Glutamatergic neuron (in vitro differentiated cells): ENCODE measurements at places on chromosomes 16 and 17.

DNA sequence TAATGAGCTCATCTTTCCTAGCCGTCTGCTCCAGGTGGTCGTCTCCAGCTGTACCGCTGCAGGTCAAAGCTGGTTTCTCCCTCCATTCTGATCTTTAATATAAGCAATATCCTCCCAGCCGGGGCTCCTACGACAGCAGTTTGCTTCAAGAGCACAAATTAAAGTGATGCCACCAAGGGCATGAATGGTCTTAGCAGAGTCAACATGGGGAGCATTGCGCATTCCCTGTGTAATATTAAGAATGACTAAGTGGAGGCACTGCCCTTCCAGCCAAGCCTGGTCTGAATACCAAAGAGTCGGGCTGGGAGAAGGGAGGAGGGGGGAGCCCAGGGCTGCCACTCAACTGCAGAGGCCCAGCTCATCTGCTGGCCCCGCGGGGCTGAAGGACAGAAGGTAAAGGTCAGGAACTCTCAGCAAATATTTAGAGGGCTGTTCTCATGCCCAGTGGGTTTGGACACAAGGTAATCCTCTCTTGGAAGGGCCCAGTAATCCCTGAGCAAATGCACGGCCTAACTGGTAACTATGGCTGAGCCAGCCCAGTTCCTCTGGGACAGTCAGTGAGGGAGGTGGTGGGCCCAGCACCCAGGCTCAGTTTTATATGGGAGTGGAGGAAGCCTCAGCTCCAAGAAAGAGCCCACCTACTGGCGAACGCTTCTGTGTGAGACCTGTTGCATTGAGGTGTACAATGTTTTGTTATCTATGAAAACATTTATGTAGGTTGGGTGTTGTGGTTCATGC, 121.2 kb downstream of the IRX3 start:
- H3K4me3 ChIP-seq: no peak overlapping the region
- peaks cover 1% of the 10 kb centered on the region for H3K27me3 ChIP-seq
- peak overlapping the region; percentile 4 for H3K27ac ChIP-seq
- DNase-seq: peak; percentile 37
- H3K4me1 ChIP-seq: peaks cover 5% of the 10 kb centered on the region

GRCh38 chr17:43694081-43694870, 32.6 kb upstream of the MEOX1 start:
- no peak overlapping the region for H3K4me3 ChIP-seq
- H3K27me3 ChIP-seq: peaks cover 8% of the 10 kb centered on the region
- no peaks in the 10 kb centered on the region for H3K36me3 ChIP-seq
- no peaks in the 10 kb centered on the region for H3K4me1 ChIP-seq
- peak; percentile 81 for DNase-seq

- no peaks in the 10 kb centered on the region for H3K36me3 ChIP-seq
- no peak overlapping the region for H3K27ac ChIP-seq
- no peak for DNase-seq
- H3K4me3 ChIP-seq: no peak overlapping the region
- H3K4me1 ChIP-seq: no peaks in the 10 kb centered on the region
These were observed 13.5 kb upstream of the ZNF689 start for GRCh38 chr16:30623536-30624283.

DNA sequence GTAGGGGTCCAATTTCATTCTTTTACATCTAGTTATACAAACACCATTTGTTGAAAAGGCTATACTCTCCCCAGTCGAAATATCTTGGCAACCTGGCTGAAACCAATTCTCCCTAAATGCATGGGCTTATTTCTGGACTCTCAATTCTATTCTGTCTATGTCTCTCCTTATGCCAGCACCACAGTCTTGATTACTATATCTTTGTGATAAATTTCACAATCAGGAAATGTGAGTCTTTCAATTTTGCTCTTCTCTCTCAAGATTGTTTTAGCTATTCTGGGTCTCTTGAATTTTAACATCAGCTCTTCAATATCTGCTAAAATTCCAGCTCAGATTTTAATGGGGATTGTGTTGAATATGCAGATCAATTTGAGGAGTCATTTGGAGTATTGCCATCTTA, 5.9 kb upstream of the TRIM25 start:
- peaks cover 1% of the 10 kb centered on the region for H3K4me1 ChIP-seq
- peaks cover 5% of the 10 kb centered on the region for H3K27me3 ChIP-seq
- H3K36me3 ChIP-seq: no peaks in the 10 kb centered on the region
- DNase-seq: no peak

- no peak for DNase-seq
- H3K4me3 ChIP-seq: no peak overlapping the region
- H3K27ac ChIP-seq: no peak overlapping the region
- H3K27me3 ChIP-seq: peaks cover 2% of the 10 kb centered on the region
- H3K4me1 ChIP-seq: peaks cover 23% of the 10 kb centered on the region
These were observed 6.6 kb upstream of the ARMC5 start for GRCh38 chr16:31452631-31453106.

GRCh38 chr17:46794318-46794717, 24.2 kb downstream of the WNT3 start:
- H3K36me3 ChIP-seq: peaks cover 4% of the 10 kb centered on the region
- peaks cover 7% of the 10 kb centered on the region for H3K27me3 ChIP-seq
- no peak overlapping the region for H3K27ac ChIP-seq
- no peak overlapping the region for H3K4me3 ChIP-seq
- no peak for DNase-seq
- no peaks in the 10 kb centered on the region for H3K4me1 ChIP-seq

DNA sequence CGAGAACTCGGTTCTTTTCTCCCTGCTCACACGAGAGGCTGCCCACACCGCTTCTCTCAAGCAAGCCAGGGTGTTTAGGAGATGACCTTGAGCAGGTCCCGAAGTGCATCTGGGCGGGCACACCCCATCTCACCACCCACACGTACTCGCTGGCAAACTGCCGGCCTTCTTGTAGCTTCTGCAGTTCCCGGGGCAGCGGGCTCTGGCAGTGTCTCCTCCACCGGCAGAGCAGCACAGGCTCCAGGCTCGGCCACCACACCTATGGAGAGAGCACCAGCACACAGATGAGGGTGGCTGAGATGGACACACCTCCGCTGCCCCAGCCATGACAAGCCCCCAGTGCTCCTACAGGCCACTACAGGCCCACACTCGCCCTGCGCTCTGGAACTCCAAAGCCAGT, 23.5 kb downstream of the ZNF276 start:
- DNase-seq: no peak
- no peak overlapping the region for H3K27ac ChIP-seq
- no peak overlapping the region for H3K4me3 ChIP-seq
- H3K4me1 ChIP-seq: no peaks in the 10 kb centered on the region
- H3K27me3 ChIP-seq: no peaks in the 10 kb centered on the region

DNA sequence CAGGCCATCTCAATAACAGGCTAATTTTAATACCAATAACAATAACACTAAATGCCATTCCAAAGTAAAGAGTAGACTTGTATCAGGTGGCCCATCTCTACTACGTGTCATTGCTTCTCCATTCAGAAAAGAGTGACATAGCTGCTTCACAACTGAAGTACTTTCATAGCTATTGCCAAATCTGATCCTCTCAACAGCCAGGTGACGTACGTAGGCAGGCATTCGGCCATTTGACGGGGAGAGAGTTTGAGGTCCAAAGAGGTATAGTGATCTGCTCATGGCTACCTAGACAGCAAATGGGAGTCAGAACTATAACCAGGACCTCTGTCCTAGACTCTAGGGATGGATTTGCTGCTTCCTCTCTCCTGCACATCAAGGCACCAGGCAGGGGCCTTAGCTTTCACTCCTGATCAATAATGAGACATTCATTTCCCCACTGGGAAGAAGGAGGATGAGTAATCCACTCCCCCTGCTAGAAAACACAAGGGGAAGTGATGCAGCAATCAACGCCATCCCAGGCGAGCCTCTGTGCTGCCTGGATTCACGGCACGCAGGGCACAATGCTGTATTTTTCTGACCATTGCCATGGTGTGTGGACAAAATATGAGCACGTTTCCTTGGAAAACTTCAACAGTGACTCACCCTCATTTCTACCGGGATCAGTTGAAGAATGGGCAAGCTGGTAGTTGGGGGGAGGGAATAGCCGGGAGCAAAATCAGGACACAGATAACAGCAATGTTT, 80.9 kb downstream of the SPACA3 start:
- H3K27me3 ChIP-seq: peaks cover 2% of the 10 kb centered on the region
- H3K27ac ChIP-seq: peak overlapping the region; percentile 19
- peaks cover 4% of the 10 kb centered on the region for H3K36me3 ChIP-seq
- no peak for DNase-seq
- peaks cover 3% of the 10 kb centered on the region for H3K4me1 ChIP-seq
- H3K4me3 ChIP-seq: peak overlapping the region; percentile 43

- no peaks in the 10 kb centered on the region for H3K36me3 ChIP-seq
- no peaks in the 10 kb centered on the region for H3K27me3 ChIP-seq
- no peak overlapping the region for H3K27ac ChIP-seq
- H3K4me3 ChIP-seq: no peak overlapping the region
- no peaks in the 10 kb centered on the region for H3K4me1 ChIP-seq
These were observed 22.9 kb downstream of the ALDH3A2 start for GRCh38 chr17:19671433-19671832.
